Substantia nigra (tissue), 51 donors: ENCODE measurements at places on chromosomes 4 and X.

GRCh38 chr4:3829956-3830773 lies 64.0 kb downstream of the ADRA2C start:
- no peak for DNase-seq

GRCh38 chr4:39820186-39820585 lies 122.2 kb downstream of the UBE2K start:
- DNase-seq: no peak

DNA sequence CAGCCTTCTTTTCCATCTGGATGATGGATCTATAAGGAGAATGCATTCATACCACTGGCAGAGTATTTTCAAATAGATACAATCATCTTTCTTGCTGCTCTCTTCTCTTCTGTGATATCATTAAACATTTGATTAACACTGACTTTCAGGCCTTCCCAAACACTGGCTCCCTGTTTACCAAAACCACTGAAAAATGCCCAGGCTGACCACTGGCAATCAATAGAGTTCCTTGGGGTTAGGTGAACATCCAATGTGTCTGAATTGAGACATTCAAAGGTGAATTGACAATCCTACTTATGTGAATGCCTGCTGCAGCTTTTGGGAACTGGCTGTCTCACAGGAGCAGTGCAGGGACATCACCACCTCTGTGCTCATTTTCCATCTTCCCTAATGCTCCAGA lies 168.3 kb downstream of the ENOX2 start:
- no peak for DNase-seq

GRCh38 chr4:70992391-70992881 lies 1.0 kb upstream of the DCK start:
- DNase-seq: no peak

- no peak for DNase-seq
Measured at GRCh38 chrX:13346646-13347045, 26.8 kb upstream of the ATXN3L start.

DNA sequence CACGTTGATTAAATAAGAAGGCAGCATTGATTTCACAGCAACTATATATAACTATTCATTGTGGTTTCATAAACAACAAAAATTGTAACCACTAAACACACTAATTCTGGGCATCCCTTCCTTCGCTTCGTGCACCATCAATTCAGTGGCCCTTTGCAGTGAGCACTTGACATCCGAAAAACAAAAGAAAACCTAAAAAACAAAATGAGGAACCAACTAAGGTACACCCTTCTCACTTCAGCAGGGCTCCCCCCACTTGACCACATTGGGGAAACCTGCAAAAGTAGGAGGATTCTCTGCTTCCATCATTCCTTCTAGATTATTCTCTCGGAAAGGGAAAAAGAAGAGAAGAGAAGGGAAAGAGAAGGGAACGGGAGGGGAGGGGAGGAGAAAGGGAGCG lies 28.3 kb downstream of the NBDY start:
- no peak for DNase-seq

- no peak for DNase-seq
Measured at GRCh38 chr4:74503580-74503979, 58.6 kb downstream of the AREG start.

DNA sequence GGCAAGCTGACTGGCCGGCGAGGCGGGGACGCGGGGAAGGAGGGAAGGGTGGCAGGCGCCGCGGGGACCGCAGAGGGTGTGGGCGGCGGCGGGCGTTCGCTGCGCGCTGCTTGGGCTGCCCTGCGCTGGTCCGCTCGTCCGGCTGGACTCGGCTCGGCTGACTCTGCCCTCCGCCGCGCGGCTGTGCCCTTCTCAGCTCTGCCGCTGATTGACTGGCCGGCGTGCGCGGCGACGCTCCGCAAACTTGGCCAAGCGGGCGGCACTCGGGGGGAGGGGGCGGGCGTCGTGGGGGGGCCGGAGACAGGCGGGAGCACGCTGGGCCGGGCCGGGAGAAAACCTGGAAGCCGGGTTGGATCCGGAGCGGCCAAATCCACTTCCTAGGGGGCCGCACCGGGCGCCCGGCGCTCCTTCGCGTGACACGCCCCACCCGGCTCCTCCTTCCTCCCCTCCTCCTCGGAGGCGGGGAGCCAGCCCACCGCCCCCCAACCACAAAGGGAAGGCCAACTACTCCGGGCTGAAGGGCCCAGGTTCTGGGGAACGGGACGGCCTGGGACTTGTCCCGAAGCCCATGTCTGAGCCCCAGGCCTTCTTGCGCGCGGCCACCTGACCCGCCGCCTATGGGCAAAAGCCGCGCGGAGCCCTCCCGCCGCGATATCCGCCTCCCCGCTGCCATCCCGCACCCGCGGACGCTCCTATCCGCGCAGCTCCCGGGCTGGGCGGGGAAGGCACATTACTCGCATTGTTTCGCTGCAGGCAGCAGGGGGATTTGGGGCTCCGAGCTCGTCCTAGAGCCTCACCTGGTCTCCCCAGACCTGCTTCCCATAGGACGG lies at the start of gene GPC4:
Gene GPC4, minus strand, starts transcription at position 214 of the 830 bp plus-strand sequence. CDS start 524 bp downstream, outside the sequence.
- peak; percentile 54 for DNase-seq

- DNase-seq: no peak
Measured at GRCh38 chr4:1347410-1347864, 429 bp downstream of the UVSSA start.

- no peak for DNase-seq
Measured at GRCh38 chrX:31397119-31397518, 325.3 kb upstream of the FTHL17 start.

DNA sequence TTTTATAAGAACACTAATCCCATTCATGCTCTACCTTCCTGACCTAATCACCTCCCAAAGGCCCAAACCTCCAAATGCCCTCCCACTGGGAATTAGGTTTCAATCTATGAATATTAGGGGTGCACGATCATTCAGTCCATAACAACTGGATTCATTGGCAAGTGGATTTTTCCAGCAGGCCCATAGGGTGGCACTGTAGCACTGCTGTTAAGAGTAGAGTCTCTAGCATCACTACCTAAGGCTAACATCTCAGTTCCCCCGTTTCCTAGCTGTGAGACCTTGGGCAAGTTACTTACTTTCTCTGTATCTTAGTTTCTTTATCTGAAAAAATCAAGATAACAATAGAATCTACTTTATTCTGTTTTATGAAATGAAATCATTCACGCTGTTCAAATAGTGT lies 315.8 kb downstream of the STIM2 start:
- peak; percentile 18 for DNase-seq

DNA sequence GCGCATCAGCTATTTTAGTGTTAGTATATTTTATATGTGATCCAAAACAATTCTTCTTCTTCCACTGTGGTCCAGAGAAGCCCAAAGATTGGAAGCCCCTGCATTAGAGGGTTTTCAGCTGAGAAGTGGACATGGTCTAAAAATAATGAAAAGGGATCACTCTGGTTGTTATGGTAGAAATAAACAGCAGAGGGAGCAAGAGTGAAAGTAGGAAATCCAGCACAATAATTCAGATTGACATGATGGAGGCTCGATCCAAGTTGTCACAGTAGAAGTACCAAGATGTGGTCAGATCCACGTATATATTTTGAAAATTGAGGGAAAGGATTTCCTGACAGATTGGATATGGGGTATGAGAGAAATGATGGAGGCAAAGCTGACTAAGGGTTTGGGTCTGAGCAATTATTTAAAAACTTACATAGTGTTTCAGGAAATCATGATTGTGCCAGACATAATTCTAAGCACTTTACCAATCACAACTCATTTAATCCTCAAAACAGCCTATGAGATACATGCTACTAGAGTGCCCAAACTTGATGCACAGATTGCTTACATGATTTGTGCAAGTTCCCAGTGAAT lies 17.0 kb upstream of the TMEM144 start:
- no peak for DNase-seq

GRCh38 chrX:154396973-154397887 lies 947 bp upstream of the RPL10 start:
- DNase-seq: peak; percentile 65

GRCh38 chrX:121356139-121356849 lies 308.9 kb downstream of the GLUD2 start:
- no peak for DNase-seq

- no peak for DNase-seq
Measured at GRCh38 chr4:53591372-53591892, at the start of gene LNX1. Gene LNX1, minus strand, starts transcription at chr4:53591486. Its CDS starts 17,484 bp downstream, at chr4:53574002.

- no peak for DNase-seq
Measured at GRCh38 chrX:40966213-40966820, 118.9 kb upstream of the USP9X start.

DNA sequence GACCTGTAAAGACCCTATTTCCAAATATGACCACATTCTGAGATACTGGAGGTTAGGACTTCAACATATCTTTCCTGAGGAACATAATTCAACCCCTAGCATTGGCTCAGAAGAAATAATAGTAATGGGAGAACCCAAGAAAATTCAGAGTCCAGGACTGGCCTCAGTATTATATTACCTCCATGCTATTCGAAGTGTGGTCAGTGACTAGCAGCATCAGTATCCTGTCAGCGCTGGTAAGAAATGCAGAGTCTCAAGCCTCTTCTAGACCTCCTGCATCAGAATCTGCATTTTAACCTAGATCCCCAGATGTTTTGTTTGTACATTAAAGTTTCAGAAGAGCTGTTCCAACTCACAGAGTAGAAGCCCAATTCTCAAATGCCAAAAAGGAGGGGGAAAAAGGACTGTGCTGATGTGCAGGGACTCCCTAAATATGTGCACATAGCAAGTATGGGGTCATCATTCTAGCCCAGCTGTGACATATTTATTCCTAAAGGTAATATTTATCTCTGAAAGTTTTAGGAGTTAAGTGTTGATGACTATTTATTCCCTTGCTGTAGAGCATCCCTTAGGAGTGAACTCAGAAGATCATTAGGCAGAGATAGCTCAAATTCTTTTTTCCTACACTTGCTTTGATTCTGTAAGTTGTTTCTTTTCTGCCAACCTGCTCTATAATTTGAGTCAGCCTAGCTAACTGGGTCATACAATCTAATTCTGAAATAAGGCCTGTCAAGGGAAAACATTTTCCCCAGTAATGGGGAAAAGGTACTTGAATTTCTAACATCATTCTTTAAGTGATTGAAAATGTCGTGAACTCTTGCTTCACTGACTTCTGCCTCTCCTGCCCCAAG lies 361.9 kb downstream of the ARHGAP24 start:
- no peak for DNase-seq

DNA sequence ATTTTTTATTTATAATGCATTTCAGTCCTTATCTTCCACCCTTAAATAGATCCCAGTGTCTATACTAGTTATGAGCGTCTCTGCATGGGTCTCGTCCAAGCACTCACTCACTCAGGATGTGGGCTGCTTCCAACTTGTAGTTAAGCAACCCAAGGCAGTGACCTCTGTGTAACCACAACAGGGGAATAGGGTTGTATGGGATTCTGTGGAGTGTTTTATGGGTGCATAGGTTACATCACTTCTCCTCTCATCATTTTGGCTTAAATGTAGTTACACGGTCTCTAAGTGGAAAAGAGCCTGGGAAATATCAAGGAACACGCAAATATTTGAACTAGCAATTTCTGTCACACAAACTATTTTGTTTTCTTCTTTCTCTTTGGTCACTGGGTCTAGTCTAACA lies 931.0 kb downstream of the STIM2 start:
- DNase-seq: no peak

DNA sequence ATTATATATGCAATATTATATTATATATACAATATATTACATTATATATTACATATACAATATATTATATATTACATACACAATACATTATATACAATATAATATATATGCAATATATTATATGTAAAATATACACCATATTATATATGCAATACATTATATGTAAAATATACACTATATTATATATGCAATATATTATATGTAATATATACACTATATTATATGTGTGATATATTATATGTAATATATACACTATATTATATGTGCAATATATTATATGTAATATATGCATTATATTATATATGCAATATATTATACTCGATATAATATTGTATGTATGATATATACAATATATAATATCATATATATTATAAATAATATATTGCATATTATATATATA lies 457.4 kb downstream of the SMARCA1 start:
- DNase-seq: no peak

- no peak for DNase-seq
Measured at GRCh38 chrX:9573282-9574106, 108.6 kb downstream of the TBL1X start.

DNA sequence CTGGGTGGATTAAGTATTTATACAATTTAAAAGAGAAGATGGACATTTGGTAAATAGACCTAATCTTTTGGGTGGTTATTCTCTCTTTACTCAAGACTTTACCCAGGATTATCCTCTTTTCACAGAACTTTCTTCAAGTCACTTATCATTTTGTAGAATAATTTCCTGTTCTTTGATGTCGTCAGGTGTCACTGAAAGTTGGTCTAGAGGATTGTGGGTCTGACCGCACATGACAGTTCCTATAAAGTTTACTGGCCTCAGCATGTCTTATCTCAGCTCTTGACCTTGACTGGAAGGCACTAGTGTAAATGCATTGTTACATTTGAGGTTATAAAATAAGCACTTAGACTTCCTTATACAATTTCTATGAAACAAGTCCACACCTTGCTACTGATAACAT lies 139.9 kb upstream of the SLC4A4 start:
- no peak for DNase-seq

DNA sequence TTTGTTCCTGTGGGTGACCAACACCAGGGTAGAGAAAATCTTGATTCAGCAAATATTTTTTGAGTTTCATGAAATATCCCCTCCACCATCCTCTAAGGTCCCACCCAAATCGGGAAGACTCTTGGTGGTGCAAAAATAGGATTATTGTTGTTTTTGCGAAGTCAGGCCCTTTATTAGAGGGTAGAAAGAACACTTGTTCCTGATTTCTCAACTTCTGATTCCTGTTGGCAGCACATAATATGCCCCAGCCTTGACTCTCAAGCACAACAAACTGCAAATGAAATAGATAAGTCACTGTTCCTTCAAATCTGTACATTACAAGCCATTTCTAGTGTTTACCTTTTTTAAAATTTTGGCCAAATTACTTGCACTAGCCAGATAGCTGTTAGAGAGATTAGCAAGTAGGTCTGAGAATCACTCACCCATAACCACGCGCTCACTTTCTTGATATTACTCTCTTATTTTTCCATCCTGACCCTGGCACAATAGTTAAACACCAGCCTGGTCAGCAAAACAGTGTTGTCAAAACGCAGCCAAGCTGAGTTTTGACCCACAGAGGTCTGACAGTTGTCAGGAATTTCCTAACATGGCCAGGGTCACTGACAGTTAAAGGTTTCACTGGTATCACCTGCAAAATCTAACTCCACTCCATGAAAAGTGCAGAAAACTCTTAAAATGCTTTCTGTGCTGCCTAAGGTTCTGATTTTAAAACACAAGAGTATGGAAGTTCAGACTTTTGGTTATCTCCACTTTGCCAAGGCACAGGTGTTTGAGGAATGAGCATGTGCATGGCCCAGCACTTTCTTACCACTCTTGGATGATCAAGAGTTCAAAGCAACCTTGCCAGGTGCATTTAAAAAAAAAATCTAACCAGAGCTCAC lies 69.8 kb downstream of the RBM47 start:
- no peak for DNase-seq

GRCh38 chrX:136718091-136718490 lies 62.6 kb downstream of the ARHGEF6 start:
- no peak for DNase-seq

GRCh38 chr4:112674376-112674775 lies 37.4 kb downstream of the LARP7 start:
- no peak for DNase-seq

- DNase-seq: no peak
Measured at GRCh38 chrX:47228550-47229270, 4.1 kb upstream of the USP11 start.

- DNase-seq: no peak
Measured at GRCh38 chr4:141304346-141304745, 83.7 kb downstream of the ZNF330 start.
